ENCODE measurements at places on chromosomes 16 and 17.

- peak; percentile 55 for DNase-seq
These were observed 130.6 kb downstream of the MGAT5B start for GRCh38 chr17:76998839-76999238.

DNA sequence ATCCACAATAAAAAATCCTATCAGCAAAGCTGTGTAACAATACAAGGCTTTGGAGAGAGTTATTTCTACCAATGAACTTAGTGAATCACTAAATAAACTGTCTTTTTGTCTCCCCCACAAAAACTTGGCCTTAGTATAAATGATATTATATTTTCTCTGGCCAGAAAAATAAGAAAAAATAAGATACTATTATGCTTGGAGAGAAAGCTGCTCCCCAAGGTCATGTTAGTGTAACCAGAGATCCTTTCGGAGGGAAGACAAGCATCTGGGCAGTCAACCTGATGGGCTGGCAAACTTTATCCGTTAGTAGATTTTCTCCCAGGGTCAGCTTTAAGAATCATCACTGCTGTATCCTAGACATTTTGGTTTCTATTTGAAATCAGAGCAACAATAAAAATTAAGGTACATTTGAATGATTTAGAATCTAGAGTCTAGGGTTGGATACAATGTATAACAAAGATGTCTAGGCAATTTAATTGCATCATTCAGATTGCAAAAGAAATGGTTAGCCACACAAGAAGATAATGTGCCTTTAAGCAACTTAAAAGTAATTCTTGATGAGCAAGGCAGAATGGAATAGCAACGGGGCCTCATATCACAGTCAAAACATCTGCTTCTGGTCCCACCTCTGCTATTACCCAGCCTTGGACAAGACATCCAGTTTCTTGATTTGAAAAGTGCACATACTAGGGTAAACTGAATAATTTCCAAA is 280.4 kb downstream of the SLC39A11 start:
- DNase-seq, result no peak

DNA sequence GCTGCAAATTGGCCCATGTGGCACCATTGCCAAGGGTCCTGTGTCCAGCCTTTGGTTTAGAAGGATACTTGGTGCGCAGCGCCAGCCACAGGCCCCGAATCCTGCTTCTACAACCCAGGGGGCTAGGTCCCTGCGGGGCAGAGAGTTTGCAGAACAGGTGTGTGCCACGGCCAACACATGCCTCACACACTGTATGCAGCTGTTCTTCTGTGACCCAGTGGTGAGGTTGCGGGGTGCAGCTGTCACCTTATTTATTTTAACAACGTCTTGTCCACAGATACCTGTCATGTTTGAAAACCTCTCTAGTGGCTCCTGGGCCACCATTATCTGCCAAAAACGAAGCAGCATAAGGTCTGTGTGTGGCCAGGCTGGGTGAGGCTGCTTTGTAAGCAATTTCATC is 11.6 kb downstream of the CBFA2T3 start:
- no peak for DNase-seq

GRCh38 chr16:79602628-79603014 is 2.1 kb upstream of the MAF start:
- no peak for DNase-seq

DNA sequence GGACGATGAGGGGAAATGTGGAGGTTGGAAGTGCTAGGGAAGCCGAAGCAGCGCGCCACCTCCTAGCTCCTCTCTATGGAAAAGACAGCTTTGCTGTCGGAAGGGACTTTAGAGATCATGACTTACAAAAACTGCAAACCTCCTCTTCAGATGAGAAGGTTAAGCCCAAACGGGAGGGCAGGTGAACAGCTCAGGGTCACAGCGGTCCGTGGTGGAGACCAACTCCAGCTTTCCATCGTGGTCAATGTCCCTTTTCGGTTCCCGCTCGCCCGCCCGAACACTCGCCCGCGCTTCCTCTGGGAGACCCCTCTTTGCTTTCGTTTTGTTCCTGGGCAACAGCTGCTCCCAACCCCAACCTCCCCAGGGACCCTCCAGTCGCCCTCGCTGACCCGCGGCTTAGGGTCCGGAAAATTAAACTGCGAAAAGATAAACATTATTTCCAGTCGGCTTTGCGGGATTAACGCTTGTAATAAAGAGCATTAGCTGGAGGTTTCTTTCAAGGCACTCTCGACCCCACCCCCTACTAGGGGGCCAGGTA is 7.7 kb downstream of the IRX6 start:
- DNase-seq, result no peak

DNA sequence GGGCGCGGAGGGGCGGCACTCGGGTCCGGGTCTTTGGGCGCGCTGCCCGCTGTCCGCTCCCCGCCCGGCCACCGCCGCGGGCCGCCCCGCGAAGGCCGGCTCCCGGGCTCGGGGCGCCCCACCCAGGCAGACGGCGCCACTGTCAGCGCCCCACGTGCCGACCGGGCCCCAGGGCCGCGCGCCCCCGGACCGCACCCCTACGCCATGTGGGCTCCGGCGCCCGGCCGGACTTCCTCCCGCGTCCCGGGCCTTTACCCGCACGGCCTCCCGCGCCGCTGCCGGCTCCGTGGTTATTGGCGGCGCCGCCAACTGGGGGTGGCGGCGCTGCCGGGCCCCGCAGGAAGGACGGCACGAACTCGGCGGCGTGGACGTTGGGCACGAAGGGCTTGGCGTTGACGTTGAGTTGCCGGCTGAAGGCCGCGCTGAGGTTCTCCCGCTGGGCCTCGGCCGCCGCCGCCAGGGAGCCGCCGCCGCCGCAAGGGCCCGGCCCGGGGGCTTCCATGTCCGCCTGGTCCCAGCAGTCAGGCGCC is 577 bp downstream of the GSPT1 start:
- peak; percentile 68 for DNase-seq

GRCh38 chr17:58028578-58028977 is 21.5 kb upstream of the SRSF1 start:
- DNase-seq, result no peak

- DNase-seq, result no peak
These were observed 1.7 kb downstream of the ATP6V0A1 start for GRCh38 chr17:42460371-42460770.

GRCh38 chr17:14297161-14297851 is 3.6 kb upstream of the HS3ST3B1 start:
- DNase-seq, result no peak

GRCh38 chr17:7413346-7413985 is 5.8 kb downstream of the NLGN2 start:
- DNase-seq, result no peak

- DNase-seq, result no peak
These were observed 29.2 kb downstream of the GNA13 start for GRCh38 chr17:65027305-65027704.

- no peak for DNase-seq
These were observed 10.8 kb downstream of the KCTD5 start for GRCh38 chr16:2692948-2693651.

DNA sequence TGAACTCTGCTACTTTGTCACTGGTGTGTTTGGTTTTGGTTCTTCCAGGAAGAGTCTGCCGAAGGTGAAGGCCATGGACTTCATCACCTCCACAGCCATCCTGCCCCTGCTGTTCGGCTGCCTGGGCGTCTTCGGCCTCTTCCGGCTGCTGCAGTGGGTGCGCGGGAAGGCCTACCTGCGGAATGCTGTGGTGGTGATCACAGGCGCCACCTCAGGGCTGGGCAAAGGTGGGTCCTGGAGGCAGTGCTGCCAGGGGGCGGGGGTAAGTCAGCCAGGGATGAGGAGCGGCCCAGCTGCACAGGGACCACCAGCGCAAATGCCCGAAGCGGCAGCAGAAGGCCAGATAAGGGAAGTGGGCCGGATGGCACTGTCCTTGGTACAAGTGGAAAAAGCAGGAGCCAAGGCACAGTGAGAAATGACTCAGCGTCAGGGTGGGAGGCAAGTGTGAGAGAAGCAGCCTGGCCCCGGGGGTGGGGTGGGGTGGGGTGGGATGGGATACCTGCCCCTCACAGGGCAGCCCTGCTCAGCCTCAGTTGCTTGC is 41.9 kb downstream of the TMEM11 start:
- no peak for DNase-seq

GRCh38 chr17:64162554-64162953 is 32.6 kb upstream of the ERN1 start:
- DNase-seq, result no peak

- DNase-seq, result no peak
These were observed 25.2 kb upstream of the SLC5A11 start for GRCh38 chr16:24820522-24820921.

DNA sequence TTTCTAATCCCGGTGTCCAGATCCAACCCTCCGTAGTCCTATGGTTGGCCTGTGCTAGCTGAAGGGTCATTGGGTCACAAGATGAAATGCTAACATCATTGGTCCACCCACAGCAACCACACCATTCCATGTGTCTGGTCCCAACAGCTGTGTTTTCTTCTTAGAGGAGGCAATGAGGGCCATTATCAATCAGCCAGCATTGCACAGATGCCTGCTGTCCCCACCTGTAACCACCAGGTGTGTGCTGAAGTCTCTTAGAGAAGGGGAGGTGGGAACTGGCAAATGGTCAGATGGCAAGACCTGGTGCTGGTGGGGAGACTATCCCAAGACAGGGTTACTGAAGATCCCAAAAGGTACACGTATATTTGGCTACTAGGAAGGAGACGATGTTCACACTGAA is 37.4 kb downstream of the HIC1 start:
- no peak for DNase-seq

- DNase-seq, result peak; percentile 97
These were observed 2.4 kb upstream of the BCKDK start for GRCh38 chr16:31105677-31106213.

GRCh38 chr17:13362341-13363122 is 239.2 kb downstream of the HS3ST3A1 start:
- DNase-seq, result no peak

DNA sequence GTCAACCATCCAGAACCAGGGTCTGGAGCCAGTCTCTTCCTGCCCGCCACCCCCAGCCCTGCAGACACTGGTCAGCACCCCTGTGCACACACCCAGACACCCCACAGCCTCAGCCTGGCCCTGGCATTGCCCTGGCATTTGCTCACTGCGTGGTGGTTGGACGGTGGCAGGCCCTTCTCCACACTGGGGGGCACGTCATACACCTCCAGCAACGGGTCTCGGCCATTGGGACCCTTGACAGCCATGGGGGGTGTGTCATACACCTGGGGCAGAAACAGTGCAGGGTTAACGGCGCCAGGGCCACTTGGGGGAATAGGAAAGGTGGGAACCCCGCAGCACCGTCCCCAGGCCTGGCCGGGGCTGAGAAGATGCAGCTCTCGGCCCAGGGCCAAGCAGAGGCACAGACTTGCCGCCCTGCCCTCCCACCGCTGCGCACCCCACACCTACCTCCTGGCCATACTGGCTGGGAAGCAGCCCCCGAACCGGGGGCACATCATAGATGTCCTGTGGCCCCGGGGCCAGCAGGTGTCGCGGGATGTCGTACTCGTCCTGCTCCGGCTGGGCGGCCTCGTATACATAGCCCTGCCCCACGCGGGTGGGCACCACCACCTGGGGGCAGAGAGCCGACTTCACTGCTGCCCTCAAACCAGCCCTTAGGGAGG is 14.6 kb downstream of the BCAR1 start:
- DNase-seq, result no peak

GRCh38 chr17:62163847-62164246 is 98.8 kb upstream of the MED13 start:
- no peak for DNase-seq

DNA sequence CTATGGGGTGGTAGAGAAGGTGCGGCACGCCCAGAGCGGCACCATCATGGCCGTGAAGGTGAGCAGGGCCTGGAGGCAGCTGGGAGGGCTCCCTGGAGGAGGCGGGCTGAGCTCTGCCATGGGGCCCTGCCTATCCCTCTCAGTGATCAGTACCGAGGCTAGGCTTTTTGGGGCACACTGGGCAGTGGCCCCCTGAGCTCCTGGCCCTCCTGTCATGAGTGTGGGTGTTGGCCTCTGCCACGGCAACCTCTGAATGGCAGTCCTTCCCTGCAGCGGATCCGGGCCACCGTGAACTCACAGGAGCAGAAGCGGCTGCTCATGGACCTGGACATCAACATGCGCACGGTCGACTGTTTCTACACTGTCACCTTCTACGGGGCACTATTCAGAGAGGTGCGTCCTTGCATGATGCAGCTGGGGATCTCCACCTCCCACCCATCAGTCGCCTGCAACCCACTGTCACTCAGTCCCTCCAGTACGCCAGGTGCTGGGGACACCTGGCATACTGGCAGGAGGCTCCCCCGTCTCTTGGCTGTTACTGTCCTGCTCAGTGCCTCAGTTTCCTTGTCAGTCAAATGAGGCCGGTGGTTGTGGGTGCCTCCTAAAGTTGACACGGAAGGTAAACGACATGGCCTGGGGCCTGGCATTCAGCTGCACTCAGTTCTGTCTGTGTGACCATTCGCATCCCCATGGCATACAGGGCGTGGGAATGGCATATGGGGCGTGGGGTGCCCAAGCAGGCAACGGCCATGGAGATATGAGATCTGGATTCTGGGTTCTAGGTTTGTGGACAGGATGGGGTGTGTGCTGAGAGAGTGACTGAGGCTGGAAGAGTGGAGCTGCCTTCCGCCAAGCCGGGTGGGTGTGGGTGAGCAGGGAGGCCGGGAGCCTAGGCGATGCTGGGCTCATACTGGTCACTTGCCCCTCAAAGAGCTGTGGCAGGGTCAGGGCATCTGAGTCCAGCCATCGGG is 16.4 kb downstream of the MAP2K3 start:
- no peak for DNase-seq

DNA sequence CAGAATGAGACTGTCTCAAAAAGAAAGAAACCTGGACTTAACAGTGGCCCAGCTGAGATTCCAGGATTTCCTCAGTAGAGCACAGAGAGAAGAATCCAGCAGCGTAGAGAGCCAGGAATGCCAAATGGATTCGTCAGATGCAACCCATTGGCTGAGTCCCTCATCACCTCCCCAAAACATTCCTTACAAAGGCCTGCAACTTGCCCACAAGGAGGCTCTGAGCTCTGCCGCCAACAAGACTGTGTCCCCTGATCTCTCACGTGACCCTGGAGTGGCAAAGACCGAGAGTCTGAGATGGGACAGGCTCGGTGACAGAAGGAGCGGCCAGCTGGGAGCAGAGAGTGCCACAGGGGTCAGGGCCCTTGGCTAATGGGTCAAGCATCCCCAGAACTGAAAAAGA is 6.9 kb upstream of the CHMP6 start:
- DNase-seq, result no peak

DNA sequence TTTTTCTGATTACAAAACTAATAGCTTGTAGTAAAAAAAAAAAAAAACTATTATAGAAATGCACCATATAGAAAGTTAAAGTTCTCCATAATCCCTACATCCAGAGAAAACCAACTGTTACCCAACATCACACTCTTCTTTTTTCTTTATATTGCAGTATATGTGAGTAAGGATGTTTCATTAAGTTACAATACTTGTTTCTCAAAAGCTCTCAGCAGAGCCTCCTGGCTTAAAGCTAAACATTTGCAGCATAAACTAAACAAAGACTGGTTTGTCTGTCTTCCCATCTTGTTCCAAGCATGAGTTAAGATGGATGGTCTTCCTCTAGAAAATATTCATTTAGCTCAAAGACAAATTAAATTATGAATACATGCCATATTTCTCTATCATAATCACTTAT is 25.2 kb downstream of the GRB2 start:
- no peak for DNase-seq

GRCh38 chr16:19595043-19595767 is 39.7 kb downstream of the VPS35L start:
- DNase-seq, result no peak

Measured in stimulated activated effector memory CD8-positive, alpha-beta T cell treated with anti-CD3 and anti-CD28 coated beads, Interleukin-12 subunit alpha, Interleukin-12 subunit beta, amount 100 ng/mL, for 72 hours (primary cell).